ENCODE measurements at places on chromosomes 7 and 10.

GRCh38 chr7:38658921-38659320, 27.7 kb upstream of the AMPH start:
- DNase-seq: no peak

DNA sequence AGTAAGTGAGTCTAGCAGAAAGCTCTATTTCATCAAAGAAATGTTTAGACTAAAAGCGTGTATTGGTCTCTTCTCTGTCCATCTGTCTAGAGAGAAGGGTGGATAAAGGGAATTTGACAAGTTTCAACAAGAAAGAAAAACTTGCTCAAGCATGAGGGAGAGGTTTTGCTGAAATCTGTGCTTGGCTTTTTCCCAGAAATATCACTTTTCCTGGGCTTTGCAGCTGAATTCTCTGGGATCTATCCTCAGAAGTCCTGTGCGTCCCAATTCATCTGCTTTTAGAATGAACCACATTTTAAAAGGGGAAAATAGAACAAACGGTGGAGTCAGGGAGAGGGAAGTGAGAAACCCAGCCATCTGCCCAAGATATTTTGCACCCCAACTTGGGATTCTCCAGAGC, 59.6 kb upstream of the CELF2 start:
- no peak for DNase-seq

DNA sequence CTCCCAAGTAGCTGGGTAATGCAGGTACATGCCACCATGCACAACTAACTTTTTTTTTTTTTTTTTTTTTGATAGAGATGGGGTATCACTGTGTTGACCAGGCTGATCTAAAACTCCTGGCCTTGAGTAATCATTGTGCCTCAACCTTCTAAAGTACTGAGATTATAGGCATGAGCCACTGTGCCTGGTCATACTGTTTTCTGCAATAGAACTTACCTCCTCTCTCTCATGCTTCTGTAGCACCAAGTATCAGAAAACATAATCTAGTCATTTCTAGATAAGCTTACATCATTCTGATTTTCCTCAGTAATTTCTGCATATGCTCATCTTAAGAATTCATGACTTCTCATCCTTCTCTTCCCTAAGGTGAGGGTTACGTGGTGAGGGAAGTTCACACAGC, 210.0 kb downstream of the IMMP2L start:
- no peak for DNase-seq

- DNase-seq: peak; percentile 88
These were observed 18.9 kb upstream of the NRBF2 start for GRCh38 chr10:63114031-63114814.

GRCh38 chr7:117273814-117274225, 49.0 kb downstream of the WNT2 start:
- DNase-seq: no peak

DNA sequence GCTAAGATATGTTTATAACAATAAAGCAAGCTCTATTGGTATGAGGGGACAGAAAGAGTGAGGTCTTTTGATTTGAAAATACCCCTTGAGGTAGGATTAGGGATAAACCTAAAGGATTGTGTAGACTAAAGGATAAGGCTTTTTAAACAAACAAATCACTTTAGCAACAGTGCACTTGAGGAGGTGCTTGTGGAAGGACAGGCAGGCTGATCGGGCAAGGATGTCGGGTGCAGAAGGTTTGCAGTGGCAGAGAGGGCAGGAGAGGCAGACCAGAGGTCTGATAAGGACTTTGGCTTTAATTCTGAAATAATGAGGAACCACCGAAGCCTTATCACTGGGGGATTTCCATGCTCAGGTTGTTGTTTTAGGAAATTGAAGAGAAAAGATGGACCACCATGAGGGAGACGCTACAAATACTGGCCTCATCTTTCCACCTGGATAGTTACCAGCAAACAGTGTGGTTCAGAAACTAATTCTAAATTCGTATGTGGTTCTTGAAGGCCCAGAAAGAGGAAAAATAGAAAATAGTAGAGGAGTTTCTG, 119.5 kb upstream of the KLF6 start:
- DNase-seq: no peak

DNA sequence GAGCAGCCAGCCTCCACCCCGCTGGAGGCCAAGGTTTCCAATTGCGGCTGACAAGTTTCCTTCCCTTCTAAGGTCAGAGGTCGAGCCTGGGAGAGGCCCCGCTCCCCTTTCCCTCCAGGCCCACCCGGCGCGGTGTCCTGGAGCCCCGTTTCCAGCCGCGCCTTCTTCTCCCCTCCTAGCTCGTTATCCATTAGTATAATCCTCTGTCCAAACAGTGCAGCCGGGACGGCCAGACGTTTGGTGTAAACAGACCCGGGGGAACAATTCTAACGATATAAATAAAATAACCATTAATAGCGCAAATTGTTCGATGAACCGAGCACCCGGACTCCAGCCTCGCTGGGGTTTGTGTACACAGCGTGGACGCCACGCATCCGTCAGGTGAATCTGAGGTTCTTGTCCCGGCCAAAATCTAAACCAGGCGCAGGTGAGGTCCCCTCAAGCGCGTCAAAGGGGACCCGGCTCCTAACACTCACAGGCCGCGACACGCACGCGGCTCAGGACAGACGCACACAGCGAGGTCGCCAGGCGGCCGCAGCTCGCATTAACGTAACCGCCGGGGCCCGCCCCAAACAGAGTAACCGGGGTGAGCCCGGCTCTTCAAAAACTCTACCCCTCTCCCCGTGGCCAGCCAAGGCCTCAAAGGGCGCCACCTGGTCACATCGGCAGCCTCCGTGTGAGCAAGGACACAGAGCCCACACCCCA, 10.8 kb upstream of the NKX2-3 start:
- no peak for DNase-seq

All from fibroblast of skin of left quadriceps (primary cell).